ENCODE measurements at places on chromosomes 4 and X.
A peak's percentile ranks its signal among the peaks of the same experiment; 100 is the strongest.

DNA sequence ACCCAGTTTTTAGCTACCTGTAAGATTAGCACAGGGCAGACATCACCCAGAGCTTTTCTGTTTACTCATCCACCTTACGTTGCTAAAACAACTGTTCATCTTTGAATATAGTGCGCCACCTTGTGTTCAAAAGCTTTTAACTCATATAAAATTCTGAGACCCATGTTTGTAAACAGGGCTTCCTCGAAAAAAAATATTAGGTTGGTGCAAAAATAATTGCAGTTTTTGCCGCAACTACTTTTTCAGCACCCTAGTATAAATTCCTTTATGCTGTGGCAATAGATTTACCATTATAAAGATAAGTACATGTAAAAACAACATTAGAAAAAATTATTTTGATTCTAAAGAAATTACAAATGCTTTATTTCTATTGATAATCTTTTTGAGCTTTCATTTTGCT lies 147.9 kb downstream of the LRBA start:
- DNase-seq: no peak

DNA sequence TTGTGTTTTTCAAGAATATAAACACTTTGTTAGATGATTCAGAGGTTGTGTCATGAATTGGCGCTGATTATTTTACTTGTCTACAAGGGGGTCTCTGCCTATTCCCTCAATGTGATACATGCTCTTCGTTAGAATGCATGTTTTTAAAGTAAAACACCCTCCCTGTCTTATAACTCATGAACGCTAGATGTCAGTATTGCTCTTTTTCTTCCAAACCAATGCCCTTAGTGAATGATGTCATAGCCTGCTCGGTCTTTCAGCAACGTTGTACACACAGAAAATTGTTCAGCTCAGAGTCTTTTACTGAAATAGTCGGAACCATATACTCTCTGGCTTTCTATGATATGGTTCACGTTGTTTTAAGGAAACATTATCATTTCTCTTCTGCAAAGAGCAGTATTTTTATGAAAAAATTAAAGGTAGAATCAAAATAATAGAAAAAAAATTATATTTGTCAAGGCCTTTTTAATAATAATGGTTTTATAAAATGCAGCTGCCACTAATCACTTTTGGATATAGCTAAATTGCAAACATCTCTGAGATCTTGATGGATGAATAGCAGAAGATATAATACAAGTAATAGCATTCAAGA lies 292.9 kb downstream of the TLL1 start:
- no peak for DNase-seq

GRCh38 chr4:113607147-113607720 lies 154.3 kb downstream of the CAMK2D start:
- DNase-seq: no peak

DNA sequence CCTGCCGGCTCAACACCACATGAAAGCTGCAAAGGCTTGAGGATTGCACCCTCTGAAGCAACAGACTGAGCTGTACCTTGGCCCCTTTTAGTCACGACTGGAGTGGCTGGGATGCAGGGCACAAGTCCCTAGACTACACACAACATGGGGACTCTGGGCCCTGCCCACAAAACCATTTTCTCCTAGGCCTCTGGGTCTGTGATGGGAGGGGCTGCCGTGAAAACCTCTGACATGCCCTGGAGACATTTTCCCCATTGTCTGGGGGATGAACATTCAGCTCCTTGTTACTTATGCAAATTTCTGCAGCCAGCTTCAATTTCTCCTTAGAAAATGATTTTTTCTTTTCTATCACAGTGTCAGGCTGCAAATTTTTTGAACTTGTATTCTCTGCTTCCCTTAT lies 123.5 kb upstream of the SMARCAD1 start:
- DNase-seq: no peak

DNA sequence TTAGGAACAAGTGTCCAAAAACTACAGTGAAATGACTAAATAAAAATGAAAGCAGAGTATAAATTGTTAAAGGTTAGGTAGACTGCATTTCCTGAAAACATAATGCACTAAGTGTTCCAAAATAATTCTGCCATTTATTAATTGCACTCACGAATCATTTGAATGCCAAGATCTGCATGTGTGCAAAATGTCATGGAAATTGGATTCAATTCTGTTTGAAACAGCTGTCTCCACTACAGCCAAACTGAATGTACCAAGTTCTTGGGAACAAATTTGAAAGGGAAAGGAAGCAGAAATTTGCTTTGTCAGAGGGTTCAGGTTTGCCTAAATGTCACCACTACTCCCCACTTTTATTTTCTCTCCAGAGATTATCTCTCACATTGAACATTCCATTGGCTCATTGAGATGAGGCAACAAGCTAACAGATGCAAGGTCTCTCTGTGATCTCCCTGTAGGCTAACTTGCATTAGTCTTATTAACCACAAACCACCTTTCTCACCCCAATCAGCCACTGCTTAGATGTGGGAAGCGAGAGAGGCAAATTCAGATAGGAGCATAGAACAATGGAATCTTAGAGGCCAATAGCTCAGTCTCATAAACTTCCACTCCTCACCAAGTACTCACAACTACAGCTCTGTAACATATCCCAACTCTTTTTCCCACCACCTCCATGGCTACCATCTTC lies 226.6 kb downstream of the KDR start:
- DNase-seq: no peak

- no peak for DNase-seq
These were observed 22.4 kb downstream of the DCTD start for GRCh38 chr4:182894681-182895275.

- DNase-seq: no peak
These were observed 77.6 kb downstream of the MXRA5 start for GRCh38 chrX:3268829-3269228.

DNA sequence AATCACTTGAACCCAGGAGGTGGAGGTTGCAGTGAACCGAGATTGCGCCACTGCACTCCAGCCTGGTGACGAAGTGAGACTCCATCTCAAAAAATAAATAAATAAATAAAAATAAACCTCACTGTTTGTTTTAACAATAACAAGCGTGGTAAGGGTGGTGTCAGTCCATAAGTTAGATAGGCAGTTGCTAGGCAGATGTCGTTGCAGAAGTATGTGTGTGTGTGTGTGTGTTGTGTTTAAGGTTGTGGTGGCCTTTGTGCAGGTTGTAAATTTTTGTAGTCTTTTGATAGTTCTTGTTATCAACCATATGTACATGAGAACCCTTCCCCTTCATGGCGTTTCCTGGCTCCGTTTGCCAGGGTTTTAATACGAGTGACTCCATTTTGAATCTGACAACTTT lies 4.0 kb upstream of the AASDH start:
- no peak for DNase-seq

- peak; percentile 71 for DNase-seq
These were observed 75.0 kb downstream of the MGST2 start for GRCh38 chr4:139740531-139741041.

GRCh38 chr4:24181005-24181404 lies 291.2 kb upstream of the PPARGC1A start:
- DNase-seq: no peak

DNA sequence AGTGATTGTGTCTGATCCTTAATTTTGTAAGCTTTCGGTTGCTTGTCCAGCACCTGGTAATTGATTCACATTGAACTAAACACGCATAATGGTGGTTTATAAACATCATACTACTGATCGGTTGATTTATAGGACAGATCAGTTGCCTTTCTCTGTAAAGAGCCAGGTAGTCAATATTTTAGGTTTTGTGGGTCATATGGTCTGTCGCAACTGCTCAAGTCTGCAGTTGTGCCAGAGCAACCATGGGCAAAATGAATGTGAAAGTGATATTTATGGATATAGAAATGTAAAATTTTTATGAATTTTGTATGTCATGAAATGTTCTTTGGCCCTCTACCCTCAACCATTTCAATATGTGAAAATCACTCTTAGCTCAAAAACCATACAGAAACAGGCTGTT lies 8.9 kb downstream of the JADE1 start:
- no peak for DNase-seq

DNA sequence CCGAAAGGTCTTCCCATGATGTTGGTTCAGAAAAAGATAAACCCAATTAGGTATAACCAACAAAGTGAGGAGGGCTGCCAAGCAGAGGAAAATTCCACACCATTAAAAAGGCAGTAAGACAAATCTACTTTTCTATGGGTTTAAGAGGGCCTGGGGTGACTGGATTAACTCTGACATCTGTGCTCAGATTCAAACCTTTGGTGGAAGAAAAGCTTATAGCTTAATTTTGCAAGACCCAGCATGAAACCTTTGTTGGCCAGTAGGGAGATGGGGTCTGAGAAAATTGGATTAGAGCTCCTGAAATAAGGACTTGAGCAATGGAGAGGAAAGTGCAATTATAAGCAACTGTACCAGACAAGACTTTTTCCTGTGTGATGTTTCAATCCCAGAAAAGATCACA lies 104.2 kb downstream of the KDR start:
- no peak for DNase-seq

DNA sequence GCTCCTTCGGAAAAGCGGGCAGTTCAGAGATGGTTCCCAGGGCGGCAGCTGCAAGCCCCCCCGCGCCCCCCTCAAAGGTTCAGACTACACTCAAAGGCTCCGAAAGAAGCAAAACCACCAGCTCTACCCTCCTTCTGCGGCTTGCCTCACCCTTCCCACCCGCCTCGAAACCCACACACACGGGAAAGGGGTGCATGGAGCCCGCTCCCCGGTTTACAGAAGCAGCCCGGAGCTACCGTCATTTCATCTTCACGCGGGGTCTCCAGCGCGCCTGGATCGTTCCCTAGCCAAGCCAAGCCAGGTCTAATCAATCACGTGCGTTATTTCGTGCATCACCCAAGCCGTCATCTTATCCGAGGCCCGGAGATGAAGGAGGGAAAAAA lies 1.2 kb downstream of the NLGN4X start:
- no peak for DNase-seq

GRCh38 chr4:101762534-101762933 lies 28.0 kb upstream of the BANK1 start:
- DNase-seq: no peak

DNA sequence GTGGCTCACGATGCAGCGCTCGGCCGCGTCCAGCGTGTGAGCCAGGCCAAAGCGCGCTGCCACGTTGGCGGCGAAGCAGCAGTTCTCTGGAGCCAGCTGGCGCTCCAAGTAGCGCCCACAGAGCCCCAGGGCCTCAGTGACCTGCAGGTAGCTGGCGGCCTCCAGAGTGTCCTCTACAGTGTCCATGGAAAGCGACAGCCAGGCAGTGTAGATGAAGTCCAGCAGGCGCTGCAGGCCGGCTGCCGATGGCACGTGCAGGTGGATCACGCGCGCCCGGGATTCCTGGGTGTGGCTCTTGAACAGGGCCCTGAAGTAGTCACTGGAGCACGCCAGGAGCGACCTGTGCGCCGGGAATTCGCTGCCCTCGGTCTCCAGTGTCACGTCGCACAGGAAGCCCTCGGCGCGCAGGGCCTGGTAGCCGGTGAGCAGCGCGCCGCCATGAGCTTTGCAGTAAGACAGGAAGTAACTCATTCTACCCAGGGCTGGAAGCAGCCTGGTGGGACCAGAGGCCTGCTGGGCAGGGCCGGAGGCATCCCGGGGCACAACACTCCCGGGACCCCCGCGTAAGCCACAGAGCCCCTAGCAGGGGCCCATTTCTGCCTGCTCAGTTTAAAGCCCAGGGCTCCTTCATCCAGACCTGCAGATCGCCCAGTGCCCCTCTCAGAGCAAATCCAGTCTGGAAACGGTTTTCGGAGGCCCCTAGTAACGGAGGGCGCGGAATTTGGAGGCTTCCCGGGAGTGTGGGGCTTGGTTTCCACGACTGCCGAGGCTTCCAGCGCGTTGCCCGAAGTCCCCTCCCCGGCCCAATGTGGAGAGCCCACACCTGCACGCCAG lies 595 bp downstream of the KLHL34 start:
- peak; percentile 75 for DNase-seq

DNA sequence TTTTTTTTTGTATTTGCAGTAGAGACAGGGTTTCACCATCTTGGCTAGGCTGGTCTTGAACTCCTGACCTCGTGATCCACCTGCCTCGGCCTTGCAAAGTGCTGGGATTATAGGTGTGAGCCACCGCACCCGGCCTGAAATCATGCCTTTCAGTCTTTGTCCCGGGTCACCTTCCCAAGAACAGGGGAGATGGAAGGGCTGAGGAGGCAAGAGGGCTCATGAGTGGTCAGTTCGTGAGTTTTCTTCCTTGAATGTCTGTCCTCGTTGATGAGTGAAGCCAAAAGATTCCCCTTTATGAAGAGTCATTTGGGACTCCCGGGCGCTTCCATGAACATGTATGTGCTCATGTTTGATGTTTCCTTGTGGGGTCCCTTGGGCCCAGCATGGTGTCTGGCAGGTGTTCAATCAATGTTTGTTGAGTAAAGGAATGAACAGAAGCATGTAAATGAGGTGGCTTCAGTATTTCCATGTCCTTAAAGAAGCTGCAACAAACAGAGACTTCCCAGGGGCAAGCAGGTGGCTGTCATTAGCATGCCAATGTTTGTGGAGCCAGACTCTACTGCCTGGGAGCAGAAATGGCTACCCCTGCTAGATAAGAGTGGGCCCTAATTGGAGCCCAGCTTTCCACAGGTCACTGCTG lies 3.4 kb upstream of the SEPTIN6 start:
- DNase-seq: no peak

DNA sequence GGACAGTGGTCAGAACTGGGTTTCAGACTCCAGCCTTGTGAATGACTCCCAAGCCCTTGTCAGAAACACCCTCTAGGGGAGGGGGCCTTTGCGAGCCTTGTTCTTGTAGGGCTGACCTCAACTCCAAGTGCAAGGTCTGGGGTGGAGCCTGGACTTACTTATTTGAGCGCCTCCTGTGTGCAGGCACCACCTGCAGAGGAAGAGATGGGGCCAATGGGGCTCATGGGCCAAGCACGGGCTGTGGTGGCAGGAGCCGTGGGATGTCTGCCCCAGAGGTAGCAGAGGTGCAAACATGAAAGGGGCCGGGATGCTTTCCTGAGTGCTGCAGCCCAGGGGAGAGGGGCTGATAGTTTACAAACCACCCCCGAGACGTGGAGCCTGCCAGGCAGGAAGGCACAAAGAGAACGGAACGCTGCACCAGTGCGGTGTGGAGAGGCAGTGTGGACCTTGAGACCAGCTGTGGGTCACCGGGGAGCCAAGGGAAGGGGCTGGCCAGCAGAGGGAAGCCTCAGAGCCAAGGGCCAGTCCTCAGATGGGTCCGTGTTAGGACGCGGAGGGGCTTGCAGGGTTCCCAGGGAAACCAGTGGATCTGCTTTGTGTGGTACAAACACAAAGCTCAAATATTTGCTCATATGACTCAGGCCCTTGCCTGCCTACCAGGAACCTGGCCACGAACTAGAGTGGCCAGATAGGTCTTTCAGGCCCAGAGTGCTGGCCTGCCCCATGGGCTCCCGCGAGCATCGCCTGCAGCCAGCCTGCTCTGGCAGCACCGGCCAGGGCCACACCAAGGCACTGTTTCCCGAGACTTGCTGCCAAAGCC lies 8.7 kb upstream of the TADA2B start:
- DNase-seq: peak; percentile 56

DNA sequence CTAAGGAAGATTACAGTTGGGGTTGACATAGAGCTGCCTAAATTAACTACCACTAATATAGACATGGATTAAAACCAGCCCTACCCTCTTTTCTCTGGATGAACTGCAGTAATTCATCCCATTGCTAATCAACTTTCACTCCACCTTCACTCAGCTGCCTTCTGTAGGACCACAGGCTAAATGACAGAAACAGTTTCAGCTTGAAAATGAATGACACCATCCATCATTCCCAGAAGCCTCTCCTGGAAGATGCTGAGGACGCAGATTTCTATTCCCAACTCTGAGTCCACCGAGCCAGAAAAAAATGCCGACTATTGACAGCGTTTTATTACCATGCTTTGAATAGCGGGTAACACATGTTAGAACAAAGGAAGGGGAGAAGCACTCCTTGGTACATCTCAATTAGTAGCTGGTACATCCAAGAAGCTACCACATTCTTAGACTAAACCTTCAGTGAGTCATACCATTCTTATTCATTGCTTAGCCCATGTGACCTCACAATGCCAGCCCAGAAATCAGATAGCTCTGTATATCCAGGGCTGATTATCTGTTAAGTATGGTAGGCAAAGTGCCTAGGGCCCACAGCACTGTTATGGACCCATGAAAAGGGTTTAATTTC lies 25.3 kb downstream of the DCX start:
- no peak for DNase-seq

Measured in aorta (tissue), 5 donors.